Kidney epithelial cell (primary cell): ENCODE measurements at places on chromosomes 3 and 15. TPM values are rescaled to one million over a fixed set of nuclear protein-coding genes. Genes with fewer than 3 reads are reported as not detected.

GRCh38 chr3:188299068-188299467 is 145.1 kb downstream of the LPP start:
- no peak for DNase-seq

Gene LIPH
- 2.5 and 4.3 TPM in 2 replicates for total RNA-seq

Gene SST
- not detected in 2 replicates for total RNA-seq

GRCh38 chr15:83710452-83710851 is 56.5 kb downstream of the ADAMTSL3 start:
- DNase-seq, result no peak

DNA sequence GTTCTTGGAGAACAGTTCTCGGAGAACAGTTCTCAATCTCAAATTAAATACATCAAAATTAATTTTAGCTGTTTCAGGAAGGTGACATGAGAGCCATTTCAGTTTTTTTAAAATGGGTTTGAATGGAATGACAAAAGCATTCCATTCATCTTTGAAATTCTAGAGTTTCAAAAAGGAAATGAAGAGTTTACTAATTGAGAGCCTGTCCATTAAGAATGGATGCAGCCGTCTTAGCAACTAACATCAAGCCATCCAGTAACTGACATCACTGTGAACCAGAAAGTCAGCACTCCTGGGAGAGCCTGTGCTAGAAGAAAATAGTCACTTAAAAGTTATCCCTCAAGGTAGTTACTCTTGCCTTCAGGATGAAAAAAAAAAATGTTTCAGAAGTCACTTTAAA is 47.0 kb upstream of the FSTL1 start:
- DNase-seq, result no peak

GRCh38 chr3:42005401-42005800 is 43.5 kb upstream of the ULK4 start:
- no peak for DNase-seq

GRCh38 chr3:168591587-168591986 is 495.9 kb upstream of the GOLIM4 start:
- no peak for DNase-seq

Gene MAGI1
- total RNA-seq, result 15.4 and 15.8 TPM in 2 replicates

DNA sequence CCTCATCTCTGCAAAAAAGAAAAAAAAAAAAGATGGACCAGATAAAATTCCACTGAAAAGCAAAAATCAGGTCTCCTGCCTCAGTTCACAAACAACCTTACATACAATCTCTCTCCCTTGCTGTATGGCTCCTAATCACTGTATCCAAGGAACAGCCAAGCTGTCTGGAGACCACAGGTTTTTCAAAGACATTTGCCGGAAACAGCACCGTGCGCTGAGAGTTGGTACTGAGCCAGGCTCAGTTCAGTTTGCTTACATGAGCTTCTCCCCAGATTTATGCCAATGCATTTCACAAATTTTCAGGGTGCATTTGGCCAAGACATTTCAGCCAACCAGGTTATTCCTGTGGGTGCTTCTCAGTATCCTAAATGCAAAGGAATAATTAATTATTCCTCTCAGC is 4.1 kb downstream of the ACP3 start:
- DNase-seq, result no peak

Gene CCR9
- not detected in 2 replicates for total RNA-seq

Gene MORC1
- total RNA-seq, result not detected in 2 replicates

DNA sequence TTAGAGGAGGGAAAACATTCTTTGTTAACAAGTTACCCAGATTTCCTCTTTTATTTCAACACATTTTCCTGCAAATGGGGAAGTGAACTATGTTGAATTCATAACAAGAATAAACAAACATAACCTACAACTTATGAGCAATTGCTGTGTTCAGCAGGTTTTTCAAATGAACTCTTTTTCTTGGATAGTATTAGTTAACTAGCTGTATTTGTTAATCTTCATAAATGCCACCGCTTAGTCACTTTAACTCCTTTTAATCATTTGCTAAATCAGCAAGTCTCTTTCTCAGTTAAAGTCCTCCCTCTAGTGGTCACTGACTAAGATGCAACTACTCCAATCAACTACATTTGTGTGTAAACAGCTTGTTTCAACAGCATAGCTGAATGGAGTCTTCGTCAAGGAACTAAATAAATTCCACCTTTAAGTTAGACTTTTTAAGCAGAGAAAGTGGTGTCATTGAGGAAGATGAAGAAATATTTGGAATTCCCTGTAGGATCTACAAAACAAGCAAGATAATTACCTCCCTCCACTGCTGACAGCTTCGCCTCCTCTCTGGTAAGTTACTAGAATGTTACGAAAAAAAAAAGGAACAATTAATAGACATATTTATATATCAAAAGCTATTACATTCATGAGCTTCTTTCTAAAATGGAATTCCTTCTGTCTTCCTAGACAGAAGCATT is 1122.0 kb downstream of the ROBO1 start:
- peak; percentile 62 for DNase-seq

DNA sequence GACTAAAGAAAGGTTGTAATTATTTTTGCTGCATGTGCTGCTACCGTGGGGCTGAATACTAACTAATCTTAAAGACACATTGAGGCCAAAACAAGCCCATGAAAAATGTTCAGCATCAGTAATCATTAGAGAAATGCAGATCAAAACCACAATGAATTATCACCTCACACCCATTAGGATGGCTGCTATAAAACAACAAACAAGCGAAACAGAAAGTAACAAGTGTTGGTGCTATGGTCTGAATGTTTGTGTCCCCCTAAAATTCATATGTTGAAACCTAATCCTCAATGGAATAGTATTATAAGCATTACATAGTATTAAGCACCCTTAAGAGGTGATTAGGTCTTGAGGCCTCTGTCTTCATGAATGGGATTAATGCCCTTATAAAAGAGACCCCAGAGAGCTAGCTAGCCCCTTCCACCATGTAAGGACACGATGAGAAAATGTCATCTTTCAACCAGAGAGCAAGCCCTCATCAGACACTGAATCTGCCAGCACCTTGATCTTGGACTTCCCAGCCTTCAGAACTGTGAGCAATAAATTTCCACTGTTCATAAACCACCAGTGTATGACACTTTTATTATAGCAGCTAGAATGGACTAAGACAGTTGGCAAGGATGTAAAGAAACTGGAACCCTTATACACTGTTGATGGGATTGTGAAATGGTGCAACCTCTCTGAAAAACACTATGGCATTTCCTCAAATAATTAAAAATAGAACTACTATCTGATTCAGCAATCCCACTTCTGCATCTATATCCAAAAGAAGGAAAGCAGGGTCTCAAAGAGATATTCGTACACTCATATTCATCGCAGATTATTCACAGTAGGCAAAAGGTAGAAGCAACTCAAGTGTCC is 76.1 kb downstream of the REC114 start:
- DNase-seq, result no peak

DNA sequence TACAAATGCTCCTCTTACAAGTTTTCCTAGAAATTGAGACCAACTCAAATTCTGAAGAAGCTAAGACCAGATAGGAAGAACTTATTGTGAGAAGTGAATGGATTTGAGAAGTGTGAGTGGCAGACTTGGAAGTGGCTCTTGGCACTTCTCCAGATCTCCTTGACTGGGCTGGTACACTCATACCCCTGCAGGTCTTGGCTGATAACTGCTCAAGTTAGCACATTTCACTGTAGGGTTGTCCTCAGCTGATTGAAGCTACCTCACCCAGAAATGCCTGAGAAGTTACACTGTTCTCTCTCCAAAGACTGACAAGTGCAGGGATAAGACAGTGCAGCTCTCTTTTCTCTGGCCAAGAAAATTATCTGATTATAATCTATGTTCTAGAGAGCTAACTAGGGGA is 16.5 kb upstream of the CLDN1 start:
- no peak for DNase-seq

Gene CHRM5
- total RNA-seq, result not detected in 2 replicates

GRCh38 chr15:68672781-68673205 is 94.0 kb downstream of the CORO2B start:
- no peak for DNase-seq

GRCh38 chr3:148036331-148036876 is 627.2 kb downstream of the ZIC1 start:
- peak; percentile 34 for DNase-seq

GRCh38 chr15:37813306-37813705 is 121.1 kb upstream of the TMCO5A start:
- no peak for DNase-seq

GRCh38 chr15:98800437-98801233 is 152.3 kb downstream of the IGF1R start:
- peak; percentile 65 for DNase-seq

- DNase-seq, result no peak
Observed at GRCh38 chr3:123096731-123097130, 29.9 kb downstream of the PDIA5 start.

- DNase-seq, result no peak
Observed at GRCh38 chr15:84983294-84983693, 1.6 kb downstream of the PDE8A start.

DNA sequence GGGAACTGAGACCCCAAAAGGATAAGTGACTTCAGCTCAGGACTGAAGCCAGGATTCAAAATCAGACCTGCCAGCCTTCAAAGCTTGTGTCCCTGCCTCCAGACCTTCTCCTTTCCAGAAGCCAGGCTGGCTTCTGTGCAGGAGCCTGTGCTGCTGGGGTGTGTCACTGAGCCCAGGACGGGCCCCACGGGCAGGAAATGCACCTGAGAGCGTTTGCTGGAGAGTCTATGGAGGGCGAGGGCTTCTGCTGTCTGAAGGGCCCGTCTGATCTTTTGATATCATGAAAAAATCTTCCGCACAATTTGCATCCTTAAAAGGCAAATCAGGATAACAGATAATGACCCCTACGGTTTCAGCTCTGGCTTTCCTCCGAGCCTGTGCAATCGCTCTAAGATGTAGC is 125.4 kb downstream of the FAM43A start:
- DNase-seq, result no peak

Gene PRSS50
- 0.07 and 0.29 TPM in 2 replicates for total RNA-seq

GRCh38 chr15:89421219-89421618 is 75.2 kb downstream of the RHCG start:
- no peak for DNase-seq

DNA sequence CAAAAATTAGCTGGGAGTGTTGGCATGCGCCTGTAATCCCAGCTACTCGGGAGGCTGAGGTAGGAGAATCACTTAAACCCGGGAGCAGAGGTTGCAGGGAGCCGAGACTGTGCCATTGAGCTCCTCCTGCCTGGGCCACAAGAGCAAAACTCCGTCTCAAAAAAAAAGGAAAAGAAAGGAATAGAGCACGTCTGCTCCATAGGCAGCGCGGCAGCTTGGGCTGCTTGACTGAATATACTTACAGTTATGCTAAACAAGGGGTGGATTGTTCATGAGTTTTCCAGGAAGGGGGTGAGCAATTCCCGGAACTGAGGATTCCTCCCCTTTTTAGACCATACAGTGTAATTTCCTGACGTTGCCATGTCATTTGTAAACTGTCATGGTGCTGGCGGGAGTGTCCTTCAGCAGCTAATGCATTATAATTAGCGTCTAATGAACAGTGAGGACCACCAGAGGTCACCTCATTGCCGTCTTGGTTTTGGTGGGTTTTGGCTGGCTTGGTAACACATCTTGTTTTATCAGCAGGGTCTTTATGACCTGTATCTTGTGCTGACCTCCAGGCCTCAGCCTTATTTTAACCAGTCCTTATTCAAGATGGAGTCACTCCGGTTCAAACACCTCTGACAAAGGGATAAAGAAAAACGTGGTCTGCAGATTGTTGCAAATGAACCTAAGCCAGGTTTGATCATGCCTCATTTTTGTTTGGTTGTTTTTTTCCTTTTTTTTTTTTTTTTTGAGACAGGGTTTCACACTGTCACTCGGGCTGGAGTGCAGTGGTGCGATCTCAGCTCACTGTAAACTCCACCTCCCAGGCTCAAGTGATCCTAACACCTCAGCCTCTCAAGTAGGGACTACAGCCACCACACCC is 24.9 kb upstream of the SENP5 start:
- no peak for DNase-seq
